ENCODE measurements at places on chromosomes 6 and 20. TPM values are rescaled to one million over a fixed set of nuclear protein-coding genes. Genes with fewer than 3 reads are reported as not detected.

- no peak for DNase-seq
Measured at GRCh38 chr6:69044534-69044933, 409.5 kb downstream of the ADGRB3 start.

DNA sequence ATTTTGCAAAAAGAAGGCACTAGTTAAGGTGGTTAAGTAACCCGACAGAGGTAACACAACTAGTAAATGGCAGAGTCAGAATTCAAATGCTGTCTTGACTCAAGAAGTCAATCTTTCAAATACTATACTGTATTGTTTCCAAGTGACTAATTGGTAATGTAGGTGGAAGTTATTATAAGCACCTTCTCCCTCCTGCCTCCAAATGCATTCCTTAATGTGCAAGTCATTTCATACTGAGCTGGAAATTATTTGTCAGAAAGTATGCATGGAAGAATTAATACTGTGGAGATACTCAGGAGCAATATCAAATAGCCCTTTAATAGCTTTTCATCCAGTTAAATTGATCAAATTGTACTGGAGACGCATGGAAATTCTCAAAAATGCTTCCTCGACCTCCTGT, 579.1 kb downstream of the DOK5 start:
- no peak for DNase-seq

DNA sequence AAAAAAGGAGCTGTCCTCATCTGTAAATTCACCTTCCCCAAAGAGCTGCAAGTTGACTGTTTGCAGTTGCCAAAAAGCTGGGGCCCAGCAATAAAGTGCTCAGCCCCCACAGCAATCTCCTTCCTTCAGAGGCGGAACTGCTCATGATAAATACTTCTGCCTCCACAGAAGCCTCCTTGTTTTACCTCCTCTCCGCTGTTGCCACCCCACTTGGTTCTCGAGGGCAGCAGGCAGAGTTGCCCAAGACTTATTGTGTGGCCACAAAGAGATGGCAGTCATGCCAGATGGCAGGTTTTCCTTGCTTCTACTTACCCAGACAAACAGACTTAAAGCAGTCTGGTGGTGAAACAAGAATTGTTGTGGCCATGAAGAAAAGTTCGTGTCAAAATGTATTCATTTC, 66.3 kb downstream of the SLX4IP start:
- DNase-seq, result no peak

DNA sequence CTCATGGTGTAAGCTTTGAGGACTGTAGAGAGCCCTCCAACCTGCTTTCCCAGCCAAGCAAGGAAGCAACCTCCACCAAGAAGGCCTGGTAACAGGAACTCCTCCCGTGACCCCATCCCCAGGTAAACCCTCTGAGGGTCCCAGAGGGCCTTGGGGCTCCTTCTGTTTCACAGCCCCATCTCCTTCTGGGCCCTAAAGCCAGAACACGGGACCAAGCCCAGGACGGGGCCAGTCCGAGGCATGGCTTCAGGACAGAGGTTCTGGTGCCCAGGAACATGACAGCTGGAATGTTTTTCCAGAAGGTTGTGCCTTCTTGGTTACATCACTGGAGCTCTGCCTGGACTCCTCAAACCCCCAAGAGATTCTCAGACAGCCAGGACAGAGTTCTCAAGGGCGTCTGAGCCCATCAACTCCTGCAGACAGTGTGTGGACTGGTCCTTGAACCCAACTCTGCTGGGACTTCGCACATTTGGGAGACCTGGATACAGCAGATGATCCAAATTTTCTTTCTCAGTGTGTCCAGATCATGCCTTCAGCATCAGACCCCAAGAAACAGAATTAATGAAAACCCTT, 43.1 kb downstream of the RRBP1 start:
- DNase-seq, result no peak

- no peak for DNase-seq
Measured at GRCh38 chr6:166010136-166010960, 157.3 kb downstream of the TBXT start.

- DNase-seq, result no peak
Measured at GRCh38 chr6:5619249-5619648, 357.9 kb downstream of the FARS2 start.

DNA sequence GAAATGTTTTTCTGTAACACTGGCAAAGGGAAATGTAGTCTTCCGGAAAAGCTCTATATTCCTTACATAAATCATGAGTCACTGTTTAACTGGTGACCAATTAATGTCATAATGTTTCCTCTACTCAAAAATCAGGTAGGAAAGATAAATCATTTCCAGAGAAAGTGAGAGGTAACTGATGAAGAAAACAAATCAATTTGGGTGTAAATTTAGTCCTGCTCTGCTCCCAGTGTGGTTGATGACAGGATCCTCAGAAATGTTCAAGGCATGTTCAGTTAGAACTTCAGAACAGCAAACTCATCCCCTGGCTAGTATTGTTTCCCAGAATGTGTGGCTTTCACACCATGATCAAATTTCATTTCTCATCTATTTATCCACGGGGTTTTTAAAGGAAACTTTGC, 38.8 kb upstream of the SPACA1 start:
- peak; percentile 72 for DNase-seq

DNA sequence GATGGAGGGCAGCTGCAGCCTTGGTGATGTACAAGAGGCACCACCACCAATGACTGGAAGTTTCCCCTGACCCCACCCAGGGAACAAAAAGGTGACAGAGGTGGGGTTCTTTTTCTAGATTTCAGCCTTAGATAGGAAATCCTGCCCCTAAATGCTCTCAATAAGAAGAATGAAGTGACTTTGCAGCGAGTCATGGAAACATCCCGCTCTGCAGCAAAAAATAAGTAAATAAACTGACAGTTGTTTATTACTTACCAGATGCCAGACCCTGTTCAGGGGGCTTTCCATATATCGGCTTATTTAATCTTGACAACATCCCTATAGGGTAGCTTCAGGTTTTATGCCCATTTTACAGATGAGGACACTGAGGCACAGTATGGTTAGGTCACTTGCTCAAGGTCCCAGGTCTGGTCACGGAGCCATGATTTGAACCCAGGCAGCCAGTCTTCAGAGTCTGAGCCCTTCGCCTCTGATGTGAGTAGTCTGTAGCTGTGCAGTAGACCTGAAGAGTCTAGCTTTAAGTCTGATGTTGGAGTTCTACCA, 19.2 kb downstream of the C6orf89 start:
- DNase-seq, result no peak

DNA sequence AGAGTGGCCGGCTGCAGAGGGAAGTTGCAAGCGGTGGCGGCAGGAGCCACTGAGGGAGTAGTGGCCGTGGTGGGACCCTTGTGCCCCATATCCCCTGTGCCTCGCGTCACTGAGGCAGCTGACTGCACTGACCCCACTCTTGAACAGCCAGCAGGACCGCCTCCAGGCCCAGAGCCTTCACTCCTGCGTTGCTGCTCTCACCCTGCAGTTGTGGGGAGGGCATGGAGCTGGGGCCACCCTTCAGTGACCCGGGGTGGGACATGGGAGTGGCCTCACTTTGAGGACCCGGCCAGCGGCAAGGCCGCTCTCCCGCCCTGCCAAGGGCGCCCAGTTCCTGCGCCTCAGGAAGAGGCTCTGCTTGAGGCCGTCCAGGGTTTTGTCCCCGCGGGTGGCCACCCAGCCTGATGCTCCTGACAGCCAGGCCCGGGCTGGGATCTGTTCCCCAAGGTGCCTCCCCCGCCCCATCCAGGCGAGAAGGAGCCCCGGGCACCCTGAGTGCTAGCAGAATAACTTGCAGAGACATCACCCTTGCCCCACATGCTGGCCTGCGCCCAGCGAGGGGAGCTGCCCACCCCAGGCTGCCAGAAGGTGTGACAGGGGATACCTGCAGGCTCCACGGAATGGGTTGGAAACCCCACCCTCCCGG, 44.4 kb downstream of the HLA-DRA start:
- no peak for DNase-seq

- peak; percentile 94 for DNase-seq
Measured at GRCh38 chr6:81938014-81938856, 185.8 kb upstream of the TENT5A start.

- DNase-seq, result no peak
Measured at GRCh38 chr6:115363379-115363778, 697.3 kb downstream of the FRK start.

DNA sequence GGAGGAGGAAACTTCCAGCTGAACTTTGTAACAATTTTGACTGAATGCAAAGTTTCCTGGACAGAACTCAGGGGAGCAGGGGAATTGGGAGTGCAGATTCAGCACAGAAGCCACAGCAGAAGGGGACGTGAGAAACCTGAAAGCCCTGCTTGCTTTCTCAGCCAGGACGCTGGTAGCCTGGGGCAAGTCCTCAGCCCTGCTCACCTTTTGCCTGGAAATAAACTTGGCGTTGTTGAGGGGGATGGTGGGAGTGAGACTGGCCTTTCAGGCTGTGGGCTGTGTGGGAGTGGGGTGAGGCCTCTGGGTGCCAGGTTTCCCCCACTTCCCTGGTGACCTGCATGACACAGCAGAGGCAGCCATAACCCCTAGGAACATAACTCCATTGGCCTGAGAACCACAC, 238.1 kb upstream of the HS3ST5 start:
- DNase-seq, result no peak

- DNase-seq, result peak; percentile 49
Measured at GRCh38 chr6:154754152-154754551, 20.9 kb downstream of the SCAF8 start.

GRCh38 chr6:113306552-113307145, 550.5 kb upstream of the MARCKS start:
- peak; percentile 68 for DNase-seq

DNA sequence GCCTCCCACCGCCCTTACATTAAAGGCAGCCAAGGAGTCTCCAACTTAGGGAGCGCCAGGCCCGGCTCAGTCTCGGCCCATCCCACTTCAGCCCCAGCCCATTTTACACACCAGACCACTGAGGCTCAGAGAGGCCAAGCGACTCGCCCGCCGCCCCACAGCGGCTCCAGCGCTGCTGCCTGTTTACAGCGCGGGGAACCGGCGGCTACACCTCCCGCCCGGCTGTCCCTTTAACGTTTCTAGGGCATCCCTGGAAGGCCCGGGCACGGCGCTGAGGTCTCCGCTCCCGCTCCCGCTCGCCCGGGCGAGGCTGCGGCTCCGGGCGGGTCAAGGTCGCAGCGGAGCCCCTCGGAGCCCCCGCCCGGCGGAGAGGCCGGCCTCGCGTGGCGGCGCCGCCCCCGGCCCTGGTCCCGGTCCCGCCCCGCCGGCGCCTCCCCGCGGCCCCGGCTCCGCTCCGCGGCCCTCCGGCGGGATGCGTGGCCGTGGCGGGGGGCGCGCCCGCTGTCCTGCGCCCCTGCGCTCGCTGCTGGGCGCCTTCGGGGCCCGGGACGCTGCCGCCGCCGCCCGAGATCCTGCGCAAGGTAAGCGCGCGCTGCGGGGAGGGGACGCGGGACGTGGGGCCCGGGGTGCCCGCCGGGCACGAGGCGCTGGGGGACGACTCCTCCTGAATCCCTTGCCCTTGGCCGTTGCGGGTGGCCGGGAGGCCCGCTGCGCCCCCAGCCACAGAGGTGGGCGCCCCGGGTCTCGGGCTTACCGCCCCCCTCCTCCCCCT, 27.1 kb upstream of the PHACTR3 start:
- DNase-seq, result no peak

The TMEM217 gene
- total RNA-seq, result 0.40 TPM

The OR12D2 gene
- total RNA-seq, result not detected

The GTF3C6 gene
- 170 TPM for total RNA-seq

The SLC22A23 gene
- 1.5 TPM for total RNA-seq

The ENPP1 gene
- total RNA-seq, result 5.3 TPM

The TRIM15 gene
- total RNA-seq, result 0.86 TPM

The RFX6 gene
- not detected for total RNA-seq
